ENCODE measurements at places on chromosomes 2 and 18. TPM values are rescaled to one million over a fixed set of nuclear protein-coding genes. Genes with fewer than 3 reads are reported as not detected.

DNA sequence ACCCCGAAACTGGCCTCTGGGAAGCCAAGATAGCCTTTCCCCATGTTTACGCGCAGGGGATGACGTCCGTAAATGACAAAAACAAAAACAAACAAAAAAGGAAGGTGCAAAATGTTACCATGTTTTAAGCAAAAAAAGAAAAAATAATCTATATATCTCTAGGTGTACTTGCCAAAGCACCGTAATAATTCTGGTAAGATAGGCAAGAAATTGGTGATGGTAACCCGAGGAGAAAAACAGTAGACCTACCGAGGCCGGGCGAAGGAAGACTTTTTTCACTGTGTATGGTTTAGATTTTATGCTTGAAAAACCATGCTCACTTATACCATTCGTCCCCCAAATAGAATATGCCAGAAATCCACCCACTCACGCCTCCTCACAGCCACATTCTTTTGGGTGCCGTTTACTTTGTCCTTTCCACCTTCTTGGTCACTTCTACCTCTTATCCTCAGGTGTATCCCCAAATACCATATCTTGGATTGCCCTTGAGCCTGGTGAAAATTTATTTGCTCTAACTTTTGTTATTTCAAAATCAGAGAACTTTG lies 8.0 kb downstream of the GATA6 start:
- H3K27ac ChIP-seq, result no peak overlapping the region
- DNase-seq, result no peak
- H3K4me3 ChIP-seq, result no peak overlapping the region
- no peaks in the 10 kb centered on the region for H3K4me1 ChIP-seq
- peaks cover 24% of the 10 kb centered on the region for H3K27me3 ChIP-seq

DNA sequence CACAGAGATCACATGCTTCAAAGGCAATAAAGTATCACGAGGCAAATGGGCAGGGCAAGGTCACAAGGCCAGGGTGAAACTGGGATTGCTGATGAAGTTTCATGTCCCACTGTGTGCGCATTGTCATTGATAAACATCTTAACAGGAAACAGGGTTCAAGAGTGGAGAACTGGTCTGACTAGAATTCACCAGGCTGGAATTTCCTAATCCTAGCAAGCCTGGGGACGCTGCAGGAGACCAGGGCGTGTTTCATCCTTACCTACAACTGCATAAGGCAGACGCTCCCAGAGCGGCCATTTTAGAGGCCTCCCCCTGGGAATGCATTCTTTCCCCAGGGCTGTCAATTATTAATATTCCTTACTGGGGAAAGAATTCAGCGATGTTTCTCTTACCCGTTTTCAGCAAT lies 33.2 kb downstream of the PTPN4 start:
- H3K27ac ChIP-seq, result no peak overlapping the region
- H3K4me1 ChIP-seq, result no peaks in the 10 kb centered on the region
- DNase-seq, result no peak
- H3K36me3 ChIP-seq, result peaks cover 3% of the 10 kb centered on the region
- no peak overlapping the region for H3K4me3 ChIP-seq
- no peaks in the 10 kb centered on the region for H3K27me3 ChIP-seq

DNA sequence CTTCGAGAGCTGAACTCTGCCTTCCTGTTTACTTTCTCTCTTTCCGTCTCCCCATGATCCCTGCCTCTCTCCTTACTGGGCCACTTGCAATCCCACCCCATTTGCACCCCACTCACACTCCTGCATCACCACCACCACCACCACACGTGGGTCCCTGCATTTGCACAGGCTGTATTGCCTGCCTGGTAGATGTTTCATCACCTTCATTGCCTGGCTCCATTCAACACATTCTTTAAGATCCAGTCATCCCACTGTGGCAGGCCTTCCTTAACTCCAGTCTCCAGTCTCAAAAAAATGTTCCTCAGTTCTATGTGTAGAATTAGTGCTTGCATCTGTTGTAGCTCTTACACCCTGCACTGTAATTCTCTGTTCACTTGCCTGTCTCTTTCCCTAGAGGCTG lies 13.9 kb downstream of the NOSTRIN start:
- H3K4me3 ChIP-seq, result no peak overlapping the region
- H3K27me3 ChIP-seq, result no peaks in the 10 kb centered on the region
- no peaks in the 10 kb centered on the region for H3K4me1 ChIP-seq

DNA sequence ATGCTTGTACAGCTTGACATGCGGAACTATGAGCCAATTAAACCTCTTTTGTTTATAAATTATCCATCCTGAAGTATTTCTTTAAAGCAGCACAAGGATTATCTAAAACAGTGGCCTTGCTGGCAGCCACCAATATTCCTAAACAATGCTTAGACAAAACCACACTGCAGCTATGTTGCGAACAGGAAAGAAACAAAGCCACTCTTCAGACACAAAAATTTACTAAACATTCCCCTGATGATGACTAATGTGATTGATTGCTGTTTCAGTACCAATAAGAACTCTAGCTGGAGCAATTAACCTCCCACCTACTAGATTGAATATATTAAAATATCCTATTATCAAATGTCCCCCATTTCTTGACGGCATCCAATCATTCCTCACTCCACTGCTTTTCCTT lies 325.8 kb upstream of the REG3G start:
- DNase-seq, result no peak
- no peaks in the 10 kb centered on the region for H3K4me1 ChIP-seq
- H3K4me3 ChIP-seq, result no peak overlapping the region
- H3K27me3 ChIP-seq, result no peaks in the 10 kb centered on the region

GRCh38 chr2:207514451-207514850 lies 15.3 kb upstream of the CREB1 start:
- H3K4me3 ChIP-seq, result no peak overlapping the region
- no peaks in the 10 kb centered on the region for H3K27me3 ChIP-seq
- H3K27ac ChIP-seq, result no peak overlapping the region
- H3K4me1 ChIP-seq, result no peaks in the 10 kb centered on the region

GRCh38 chr18:66616523-66616983 lies 12.7 kb upstream of the CDH19 start:
- no peak overlapping the region for H3K27ac ChIP-seq
- H3K4me1 ChIP-seq, result no peaks in the 10 kb centered on the region
- H3K36me3 ChIP-seq, result no peaks in the 10 kb centered on the region
- H3K27me3 ChIP-seq, result no peaks in the 10 kb centered on the region
- no peak overlapping the region for H3K4me3 ChIP-seq

DNA sequence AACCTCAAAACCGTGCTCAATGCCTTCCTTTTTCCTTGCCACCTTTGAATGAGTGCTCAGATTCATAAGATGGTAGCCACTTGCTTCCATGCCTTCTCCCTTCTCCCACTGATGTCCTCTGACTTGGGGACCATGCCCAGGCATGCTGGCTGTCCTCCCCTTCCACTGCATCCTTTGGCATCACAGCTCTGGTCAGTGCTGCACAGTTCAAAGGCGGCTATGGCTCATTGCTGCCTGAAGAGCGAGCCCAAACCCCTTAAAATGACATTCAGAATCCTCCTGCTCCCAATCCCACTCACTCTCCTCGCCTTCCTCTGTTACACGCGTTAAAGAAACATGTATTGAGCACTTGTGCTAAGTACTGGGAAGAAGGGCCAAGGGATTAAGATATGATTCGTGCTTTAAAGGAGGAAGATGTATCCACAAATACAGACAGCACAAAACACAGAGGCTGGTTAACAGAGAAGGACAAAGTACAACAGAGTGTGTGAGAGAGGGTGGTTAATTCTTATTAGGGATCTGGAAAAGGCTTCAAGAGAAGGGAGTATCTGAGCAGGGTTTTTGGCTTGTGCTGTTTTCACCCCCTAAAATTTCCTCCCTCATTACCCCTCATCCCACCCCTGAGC lies 81.8 kb downstream of the CERKL start:
- no peak for DNase-seq
- no peaks in the 10 kb centered on the region for H3K27me3 ChIP-seq
- no peak overlapping the region for H3K27ac ChIP-seq
- H3K36me3 ChIP-seq, result no peaks in the 10 kb centered on the region
- no peaks in the 10 kb centered on the region for H3K4me1 ChIP-seq

DNA sequence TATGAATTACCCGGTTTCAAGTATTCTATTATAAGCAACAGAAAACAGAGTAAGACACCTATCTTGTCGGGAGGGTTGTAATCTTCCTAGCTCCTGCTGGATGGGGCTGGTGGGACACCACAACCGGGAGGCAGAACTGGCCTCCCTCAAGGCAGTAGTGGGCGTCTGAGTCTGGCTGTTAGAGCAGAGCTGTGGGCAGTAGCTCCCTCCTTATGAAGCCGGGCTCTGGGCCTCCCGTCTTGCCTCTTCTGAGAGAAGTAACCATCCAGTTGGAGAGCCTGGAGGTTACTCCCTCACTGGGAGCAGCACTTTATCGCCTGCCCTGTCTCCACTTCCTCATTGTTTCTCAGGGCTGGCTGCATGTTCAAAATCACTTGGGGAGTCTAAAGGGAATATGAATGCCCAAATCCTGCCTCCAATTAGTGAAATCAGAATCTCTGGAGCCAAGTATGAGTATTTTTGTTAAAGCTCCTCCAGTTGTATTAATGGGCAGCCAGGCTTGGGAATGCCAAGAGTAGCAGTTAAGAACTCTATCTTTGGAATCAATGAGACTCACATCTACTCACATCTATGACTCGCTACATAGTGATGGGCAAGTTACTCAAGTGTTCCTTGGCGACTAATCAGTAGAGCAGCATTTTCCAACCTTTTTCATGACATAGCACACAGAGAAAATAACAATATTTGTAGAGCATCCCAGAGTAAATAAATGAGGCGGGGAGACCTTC lies 27.3 kb upstream of the NRP2 start:
- DNase-seq, result no peak
- H3K36me3 ChIP-seq, result no peaks in the 10 kb centered on the region
- no peaks in the 10 kb centered on the region for H3K4me1 ChIP-seq
- no peak overlapping the region for H3K27ac ChIP-seq

DNA sequence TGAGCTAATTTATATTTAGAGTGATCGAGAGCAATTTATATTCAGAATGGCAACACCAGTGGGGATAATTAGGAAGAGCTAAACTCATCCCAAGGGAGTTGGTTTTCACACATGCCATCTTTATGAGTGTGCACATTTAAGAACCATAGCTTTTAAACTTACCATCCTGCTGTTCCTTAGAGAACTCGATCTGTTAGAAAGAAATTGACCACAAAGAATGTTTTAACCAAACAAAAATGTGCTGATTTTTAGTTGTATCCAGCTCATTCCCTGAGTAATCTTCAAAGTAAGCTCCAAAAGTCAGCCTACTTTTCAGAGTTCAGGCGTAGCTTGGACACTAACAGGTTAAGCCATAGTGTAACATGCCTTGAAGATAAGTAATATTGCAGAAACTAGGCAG lies 12.6 kb downstream of the MYL1 start:
- H3K27ac ChIP-seq, result no peak overlapping the region
- H3K36me3 ChIP-seq, result no peaks in the 10 kb centered on the region
- H3K4me3 ChIP-seq, result no peak overlapping the region
- H3K4me1 ChIP-seq, result no peaks in the 10 kb centered on the region

DNA sequence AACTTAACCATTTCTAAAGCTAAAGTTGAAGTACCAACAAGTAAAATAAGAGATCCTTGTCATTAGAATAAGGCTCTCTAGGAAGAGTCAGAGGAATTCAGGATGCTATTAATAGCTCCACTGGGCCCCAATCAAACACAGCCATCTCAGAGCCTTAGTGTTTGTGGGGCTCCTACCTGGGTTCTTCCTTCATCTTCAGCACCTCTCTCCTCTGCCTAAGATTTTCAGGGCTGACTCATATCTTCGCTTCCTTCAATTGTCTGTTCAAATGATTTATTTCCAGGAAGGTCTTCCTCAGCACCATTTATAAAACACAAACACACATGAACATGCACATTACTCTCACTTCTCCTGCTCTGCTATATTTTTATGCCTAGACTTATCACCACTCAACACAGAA lies 119.5 kb downstream of the COL6A3 start:
- no peaks in the 10 kb centered on the region for H3K4me1 ChIP-seq
- no peaks in the 10 kb centered on the region for H3K36me3 ChIP-seq
- no peak overlapping the region for H3K27ac ChIP-seq
- peaks cover 20% of the 10 kb centered on the region for H3K27me3 ChIP-seq

DNA sequence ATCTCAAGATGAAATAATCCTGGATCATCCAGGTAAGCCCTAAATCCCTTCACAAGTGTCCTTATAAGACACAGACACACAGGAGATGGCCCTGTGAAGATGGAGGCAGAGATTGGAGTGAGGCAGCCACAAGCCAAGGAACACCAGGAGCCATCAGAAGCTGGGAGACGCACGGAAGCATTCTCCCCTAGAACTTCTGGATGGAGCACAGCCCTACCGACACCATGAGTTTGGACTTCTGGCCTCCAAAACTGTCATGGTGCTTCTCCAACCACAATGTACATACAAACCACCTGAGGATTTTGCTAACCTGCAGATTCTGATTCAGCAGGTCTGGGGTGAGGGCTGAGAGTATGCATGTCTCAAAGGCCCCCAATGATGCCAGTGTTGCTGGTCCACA lies 42.5 kb downstream of the ADD2 start:
- no peak overlapping the region for H3K4me3 ChIP-seq
- peaks cover 7% of the 10 kb centered on the region for H3K27me3 ChIP-seq
- H3K27ac ChIP-seq, result no peak overlapping the region

GRCh38 chr18:31736630-31737029 lies 24.1 kb downstream of the SLC25A52 start:
- no peaks in the 10 kb centered on the region for H3K4me1 ChIP-seq
- no peaks in the 10 kb centered on the region for H3K27me3 ChIP-seq

DNA sequence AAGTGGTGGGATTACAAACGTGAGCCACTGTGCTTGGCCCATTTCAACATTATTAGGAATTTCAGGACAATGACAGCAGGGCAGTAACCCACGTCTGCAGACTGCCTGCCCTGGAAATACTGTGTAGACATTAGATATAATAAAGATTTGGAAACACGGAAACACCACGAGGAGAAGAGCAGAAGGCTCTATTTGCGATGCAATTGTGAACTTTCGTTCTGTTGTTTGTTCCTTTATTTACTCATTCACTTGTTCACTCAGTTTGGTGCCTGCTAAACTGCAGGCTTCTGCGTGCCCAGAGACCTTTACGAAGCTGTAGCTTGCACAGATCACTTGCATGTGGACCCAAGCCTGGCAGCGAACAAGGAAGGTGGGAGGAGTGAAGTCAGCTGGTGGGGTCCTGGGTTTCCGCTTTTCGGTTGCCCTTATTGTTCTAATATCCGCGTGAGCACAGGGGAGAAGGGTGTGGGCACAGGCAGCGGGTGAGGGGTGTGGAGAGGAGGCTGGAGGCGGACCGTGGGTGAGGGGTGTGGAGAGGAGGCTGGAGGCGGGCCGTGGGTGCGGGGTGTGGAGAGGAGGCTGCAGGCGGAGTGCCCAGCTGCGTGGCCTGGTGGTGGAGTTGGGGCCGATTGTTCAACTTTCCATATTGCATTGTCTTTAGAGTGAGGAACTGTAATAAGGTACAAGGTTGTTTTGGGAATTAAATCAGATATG lies 3.4 kb downstream of the COLEC11 start:
- peaks cover 3% of the 10 kb centered on the region for H3K27me3 ChIP-seq
- H3K4me3 ChIP-seq, result no peak overlapping the region
- H3K4me1 ChIP-seq, result no peaks in the 10 kb centered on the region
- H3K27ac ChIP-seq, result no peak overlapping the region

- no peaks in the 10 kb centered on the region for H3K4me1 ChIP-seq
- DNase-seq, result no peak
- H3K4me3 ChIP-seq, result no peak overlapping the region
- no peaks in the 10 kb centered on the region for H3K27me3 ChIP-seq
Measured at GRCh38 chr18:7336623-7337022, 105.7 kb downstream of the LRRC30 start.

- H3K27me3 ChIP-seq, result no peaks in the 10 kb centered on the region
- no peaks in the 10 kb centered on the region for H3K4me1 ChIP-seq
- H3K27ac ChIP-seq, result no peak overlapping the region
- DNase-seq, result no peak
Measured at GRCh38 chr2:122249673-122250072, 494.2 kb downstream of the TSN start.

Gene APLF
- 4.4 TPM for total RNA-seq

Gene CYP27C1
- total RNA-seq, result not detected

Gene GPR39
- total RNA-seq, result not detected

Gene UGT1A10
- not detected for total RNA-seq

Gene CAPN14
- total RNA-seq, result 0.15 TPM

Gene EGR4
- total RNA-seq, result 0.10 TPM

Gene PLCD4
- 0.68 TPM for total RNA-seq

Gene REG1B
- total RNA-seq, result not detected
